ENCODE measurements at places on chromosomes 2 and 18. TPM values are rescaled to one million over a fixed set of nuclear protein-coding genes. Genes with fewer than 3 reads are reported as not detected.

MCFD2 gene
- total RNA-seq: 92.6 TPM

CNRIP1 gene
- not detected for total RNA-seq

SCYGR4 gene
- not detected for total RNA-seq

HRH4 gene
- total RNA-seq: not detected

FBXO48 gene
- 0.05 TPM for total RNA-seq

IL1F10 gene
- not detected for total RNA-seq

ZBTB7C gene
- 15.1 TPM for total RNA-seq

Data from HT-29 (cell line).